Erythroblast (primary cell): ENCODE measurements at places on chromosomes 5 and 9.

DNA sequence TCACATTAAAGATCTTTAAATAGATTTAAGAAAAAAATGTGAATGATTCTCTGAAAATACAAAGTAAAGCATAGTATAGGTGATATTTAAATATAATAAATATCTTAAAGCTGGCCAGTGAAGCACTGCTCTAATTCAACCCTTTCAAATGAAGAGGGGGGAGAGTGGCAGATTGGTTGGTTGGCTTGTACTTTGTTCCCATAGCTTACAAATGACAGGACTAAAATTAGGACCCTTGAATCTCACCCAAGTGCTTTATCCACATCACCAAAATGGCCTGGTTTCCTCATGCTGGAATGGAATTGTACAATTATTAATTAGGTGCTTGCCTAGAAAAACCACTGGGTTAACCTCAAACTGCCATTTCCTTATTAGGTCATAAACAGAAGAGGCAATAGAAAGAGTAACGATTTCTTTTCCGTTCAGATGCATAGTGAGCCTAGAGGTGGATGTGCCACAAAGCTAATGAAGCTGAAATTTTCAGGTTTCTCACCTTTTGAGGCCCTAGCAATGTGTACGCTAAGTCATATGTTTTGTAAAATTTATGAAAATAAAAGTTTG is 354.5 kb upstream of the CDH6 start:
- no peak for DNase-seq

DNA sequence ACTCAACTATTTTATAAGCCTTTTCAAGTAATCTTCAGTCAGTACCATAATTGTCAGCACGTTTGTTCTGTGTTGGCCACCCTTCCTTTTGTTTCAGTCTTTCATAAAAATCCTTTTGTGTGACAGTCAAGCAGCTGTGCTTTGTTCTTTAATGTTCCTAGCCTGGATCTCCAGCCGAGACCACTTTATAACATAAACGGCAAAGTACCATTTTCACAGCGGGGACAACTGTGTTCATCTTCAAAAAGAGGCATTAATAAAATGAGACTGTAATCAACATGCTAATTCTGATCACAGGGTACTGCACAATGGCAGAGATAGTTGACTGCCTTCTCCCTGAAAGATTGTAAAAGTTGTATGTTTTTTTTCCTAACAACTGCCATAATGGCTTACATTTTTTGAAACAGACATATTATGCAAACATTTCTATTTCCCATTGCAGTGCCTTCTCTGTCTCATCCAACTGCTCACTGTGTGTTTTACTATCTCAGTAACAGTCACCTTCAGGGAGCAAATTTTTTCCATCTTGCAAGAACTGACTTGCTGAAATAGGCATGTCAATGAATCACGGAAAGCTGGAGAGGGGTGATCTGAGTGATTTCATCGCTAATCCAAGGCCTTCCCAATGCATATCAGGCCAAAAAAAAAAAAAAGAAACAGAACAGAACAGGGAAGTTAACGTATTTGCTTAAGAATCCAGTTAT is 828.5 kb upstream of the DMAC1 start:
- DNase-seq: no peak

GRCh38 chr5:88967633-88968585 is 84.9 kb upstream of the MEF2C start:
- no peak for DNase-seq

GRCh38 chr5:157485811-157486210 is 25.8 kb downstream of the NIPAL4 start:
- DNase-seq: no peak

- DNase-seq: no peak
Observed at GRCh38 chr5:86749841-86750240, 132.1 kb downstream of the COX7C start.

- DNase-seq: no peak
Observed at GRCh38 chr9:132125361-132125760, 36.5 kb upstream of the NTNG2 start.

DNA sequence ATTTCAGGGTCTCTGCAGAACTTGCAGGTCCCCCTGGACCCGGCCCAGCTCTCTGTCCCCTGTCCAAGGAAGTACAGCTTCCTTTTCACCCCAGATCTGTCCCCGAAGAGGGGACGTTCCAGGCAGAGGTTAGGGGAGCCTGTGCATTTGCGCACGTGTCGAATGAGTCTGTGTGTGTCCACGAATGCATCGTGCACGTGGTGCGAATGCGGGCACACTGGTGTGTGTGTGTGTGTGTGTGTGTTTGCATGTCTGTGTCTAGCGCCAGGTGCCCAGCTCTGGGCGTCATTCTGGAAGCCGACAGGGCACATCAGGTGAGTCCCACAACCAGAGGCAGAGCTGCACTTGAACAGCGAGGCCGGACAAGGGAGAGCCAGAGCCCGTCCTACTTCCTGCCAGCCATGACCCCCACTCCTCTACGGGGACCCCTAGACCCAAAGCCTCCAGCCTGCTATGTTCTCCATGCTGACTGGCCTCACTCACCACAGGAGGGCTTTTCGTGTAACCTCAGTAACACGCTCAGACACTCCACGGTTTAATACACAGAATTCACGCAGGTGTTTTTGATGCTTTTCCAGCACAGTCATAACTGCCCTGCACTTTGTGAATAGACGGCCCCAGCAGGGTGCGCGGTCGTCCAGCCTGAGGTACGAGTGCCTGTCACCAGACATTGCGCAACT is 41.3 kb upstream of the CACNA1B start:
- no peak for DNase-seq
